Activated T-cell treated with anti-CD3 and anti-CD28 coated beads, Interleukin-2, amount 50 U/mL, for 72 hours (primary cell): ENCODE measurements at places on chromosomes 1 and 21. TPM values are rescaled to one million over a fixed set of nuclear protein-coding genes. Genes with fewer than 3 reads are reported as not detected.
A peak's percentile ranks its signal among the peaks of the same experiment; 100 is the strongest.

Gene CFHR5
- not detected for total RNA-seq

Gene INSRR
- 0.30 TPM for total RNA-seq

Gene PAPPA2
- total RNA-seq, result 3.3 TPM

Gene AMY1C
- total RNA-seq, result not detected

Gene CRYAA
- total RNA-seq, result not detected

Gene FAM163A
- total RNA-seq, result not detected

Gene TCHH
- total RNA-seq, result not detected

Gene CFH
- 2.6 TPM for total RNA-seq

Gene LMX1A
- not detected for total RNA-seq

Gene NES
- not detected for total RNA-seq

Gene LCE4A
- not detected for total RNA-seq

- H3K4me3 ChIP-seq, result peak overlapping the region; percentile 59
- no peak for DNase-seq
- no peak overlapping the region for H3K27ac ChIP-seq
- peaks cover 48% of the 10 kb centered on the region for H3K4me1 ChIP-seq
- no peaks in the 10 kb centered on the region for H3K36me3 ChIP-seq
Measured at GRCh38 chr1:229254910-229255541, 15.9 kb upstream of the RAB4A start.

- H3K27ac ChIP-seq, result no peak overlapping the region
- peaks cover 5% of the 10 kb centered on the region for H3K4me1 ChIP-seq
- no peak overlapping the region for H3K4me3 ChIP-seq
- H3K27me3 ChIP-seq, result peaks cover 36% of the 10 kb centered on the region
- no peaks in the 10 kb centered on the region for H3K36me3 ChIP-seq
Measured at GRCh38 chr1:152347116-152347728, 12.6 kb downstream of the FLG2 start.

DNA sequence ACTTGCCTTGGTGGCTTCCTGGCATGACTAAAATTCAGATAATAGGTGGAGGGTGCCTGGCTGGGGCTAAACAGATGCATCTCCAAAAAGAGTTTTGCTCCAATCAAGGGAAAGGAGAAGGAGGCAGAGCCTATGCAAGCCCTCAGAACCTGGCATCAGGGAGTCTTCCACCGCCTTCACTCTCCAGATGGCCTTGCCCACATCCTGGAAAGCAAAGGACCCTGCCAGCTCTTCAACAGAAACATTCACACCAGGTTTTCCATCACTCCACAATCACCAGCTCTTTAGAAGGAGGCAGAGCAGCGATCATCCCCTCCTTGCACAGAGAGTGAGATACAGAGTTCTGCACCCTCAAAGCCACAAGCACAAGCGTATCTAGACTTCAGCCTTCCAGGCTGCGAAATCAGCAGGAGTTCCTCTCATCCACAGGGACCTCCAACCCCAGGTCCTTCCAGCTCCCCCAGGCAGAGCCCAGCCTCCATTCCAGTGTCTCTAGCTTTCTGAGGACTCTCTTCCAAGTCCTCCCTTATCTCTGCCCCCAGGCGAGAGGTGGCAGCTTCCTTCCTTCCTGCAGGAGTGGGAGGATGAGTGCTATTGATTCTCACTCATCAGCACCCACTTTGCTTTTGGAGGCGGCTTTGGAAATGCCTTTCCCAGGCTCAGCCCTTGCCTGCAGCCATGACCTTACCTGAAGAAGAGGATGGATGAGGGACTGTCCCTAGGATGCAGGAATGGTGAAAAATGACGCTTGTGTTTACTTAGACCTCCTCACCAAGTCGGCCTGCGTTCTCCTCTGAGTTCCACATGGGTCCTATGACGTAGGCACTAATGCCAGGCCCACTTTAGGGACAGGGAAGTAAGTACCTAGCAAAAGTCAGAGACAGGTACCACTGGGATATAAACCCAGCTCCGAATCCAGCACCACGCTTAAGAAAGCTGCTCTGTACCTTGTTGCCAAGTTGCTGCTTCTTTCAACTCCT, 75.4 kb downstream of the RIPK4 start:
- H3K27ac ChIP-seq, result no peak overlapping the region
- H3K4me1 ChIP-seq, result no peaks in the 10 kb centered on the region
- peaks cover 9% of the 10 kb centered on the region for H3K27me3 ChIP-seq
- no peaks in the 10 kb centered on the region for H3K36me3 ChIP-seq

DNA sequence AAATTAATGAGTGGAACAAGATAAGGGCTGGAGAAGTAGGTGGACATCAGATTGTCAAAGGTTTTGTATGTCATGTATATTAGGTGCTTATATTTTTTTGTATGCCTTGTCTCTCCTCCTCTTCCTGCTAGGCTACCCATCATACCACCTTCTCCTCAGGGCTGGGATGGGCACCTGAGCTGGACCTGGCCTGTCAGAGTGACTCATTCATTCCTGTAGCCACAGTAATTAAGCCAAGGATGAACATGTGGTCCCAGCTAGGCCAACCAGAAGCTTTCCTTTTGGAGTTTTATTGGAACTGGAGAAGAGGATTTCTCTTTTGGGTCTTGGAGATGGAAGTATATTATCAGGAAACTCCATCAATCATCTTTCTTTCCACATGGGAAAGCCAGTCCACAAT, 21.2 kb downstream of the PTGS2 start:
- no peaks in the 10 kb centered on the region for H3K4me1 ChIP-seq
- no peak overlapping the region for H3K27ac ChIP-seq
- H3K27me3 ChIP-seq, result peaks cover 5% of the 10 kb centered on the region
- no peaks in the 10 kb centered on the region for H3K36me3 ChIP-seq
- H3K4me3 ChIP-seq, result no peak overlapping the region
- DNase-seq, result no peak

DNA sequence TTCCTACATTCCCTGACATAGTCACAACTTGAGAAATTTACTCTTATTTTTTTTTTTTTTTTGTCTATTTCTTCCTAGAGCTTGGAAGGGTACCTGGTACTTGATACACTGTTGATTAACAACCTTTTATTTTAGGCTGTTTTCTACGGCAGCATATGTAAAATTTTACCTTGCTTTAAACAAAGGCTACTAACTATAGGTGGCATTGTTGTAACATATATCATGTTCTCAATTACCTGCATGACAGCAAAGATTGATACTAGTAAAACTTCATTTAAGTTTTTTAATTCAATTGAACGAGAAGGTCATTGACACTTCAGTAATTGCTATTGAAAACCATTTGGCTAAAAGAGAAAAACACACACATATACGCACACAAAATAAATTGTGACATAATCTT, 238.3 kb upstream of the ESRRG start:
- no peak overlapping the region for H3K27ac ChIP-seq
- H3K36me3 ChIP-seq, result no peaks in the 10 kb centered on the region
- no peaks in the 10 kb centered on the region for H3K27me3 ChIP-seq
- no peak overlapping the region for H3K4me3 ChIP-seq
- DNase-seq, result no peak

- no peak overlapping the region for H3K4me3 ChIP-seq
- peaks cover 6% of the 10 kb centered on the region for H3K27me3 ChIP-seq
- H3K27ac ChIP-seq, result no peak overlapping the region
- no peak for DNase-seq
Measured at GRCh38 chr1:94942171-94943128, 15.5 kb upstream of the CNN3 start.

DNA sequence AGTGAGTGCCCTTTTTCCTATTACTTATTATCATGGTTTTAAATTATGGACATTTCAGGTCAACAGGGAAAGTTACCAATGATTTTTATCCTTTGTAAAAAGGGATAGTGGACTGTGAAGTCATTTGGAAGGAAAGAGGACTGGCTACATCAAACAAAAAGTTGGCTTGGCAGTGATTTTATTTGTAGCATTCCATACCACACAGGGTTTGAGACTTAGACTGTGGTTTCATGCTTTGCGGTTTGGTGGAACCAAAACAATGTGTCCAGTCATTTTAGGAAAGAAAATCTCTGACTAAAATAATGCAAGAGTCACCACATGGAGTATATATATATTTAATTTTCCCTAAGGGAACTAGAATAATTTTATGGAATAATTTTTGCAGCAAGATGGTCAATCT, 239.5 kb downstream of the HMCN1 start:
- H3K36me3 ChIP-seq, result no peaks in the 10 kb centered on the region
- H3K27me3 ChIP-seq, result peaks cover 15% of the 10 kb centered on the region
- no peak overlapping the region for H3K27ac ChIP-seq
- no peak overlapping the region for H3K4me3 ChIP-seq
- no peak for DNase-seq

- no peaks in the 10 kb centered on the region for H3K27me3 ChIP-seq
- no peaks in the 10 kb centered on the region for H3K36me3 ChIP-seq
- H3K4me3 ChIP-seq, result no peak overlapping the region
Measured at GRCh38 chr1:147822292-147822691, 61.9 kb upstream of the GJA5 start.

DNA sequence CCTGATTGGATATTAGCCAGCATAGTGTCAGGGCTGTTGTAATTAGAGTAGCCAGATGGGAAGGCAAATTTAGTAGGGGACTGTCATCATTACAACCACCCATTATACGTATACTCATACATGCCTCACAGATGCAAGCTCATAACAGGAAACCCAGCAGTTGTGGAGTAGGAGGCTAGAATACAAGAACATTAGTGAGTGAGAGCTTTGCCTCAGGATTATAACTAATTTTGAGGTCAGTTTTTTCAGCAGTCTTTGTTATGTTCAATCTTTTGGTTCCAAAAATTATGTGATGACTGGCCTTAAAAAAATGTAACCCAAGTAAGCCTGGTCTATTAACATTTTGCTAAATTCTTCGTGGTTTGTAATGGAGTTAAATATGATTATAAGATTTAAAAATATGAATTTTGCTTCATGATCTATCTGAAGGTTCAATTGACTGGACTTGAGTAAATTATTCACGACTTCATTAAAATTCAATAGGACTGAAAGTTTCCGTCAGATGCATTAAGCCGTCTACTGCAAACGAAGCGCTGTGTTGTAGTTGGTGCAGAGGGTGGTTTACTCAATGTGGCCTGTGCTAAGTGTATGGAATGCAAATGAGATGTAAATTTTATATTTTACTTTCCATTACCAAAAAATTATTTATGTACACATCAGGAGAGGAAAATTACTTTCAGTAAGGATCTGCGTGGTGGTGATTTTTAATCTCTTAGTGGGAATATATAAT, 48.8 kb downstream of the KCNK1 start:
- DNase-seq, result no peak
- H3K27ac ChIP-seq, result no peak overlapping the region
- H3K4me3 ChIP-seq, result no peak overlapping the region
- no peaks in the 10 kb centered on the region for H3K36me3 ChIP-seq

DNA sequence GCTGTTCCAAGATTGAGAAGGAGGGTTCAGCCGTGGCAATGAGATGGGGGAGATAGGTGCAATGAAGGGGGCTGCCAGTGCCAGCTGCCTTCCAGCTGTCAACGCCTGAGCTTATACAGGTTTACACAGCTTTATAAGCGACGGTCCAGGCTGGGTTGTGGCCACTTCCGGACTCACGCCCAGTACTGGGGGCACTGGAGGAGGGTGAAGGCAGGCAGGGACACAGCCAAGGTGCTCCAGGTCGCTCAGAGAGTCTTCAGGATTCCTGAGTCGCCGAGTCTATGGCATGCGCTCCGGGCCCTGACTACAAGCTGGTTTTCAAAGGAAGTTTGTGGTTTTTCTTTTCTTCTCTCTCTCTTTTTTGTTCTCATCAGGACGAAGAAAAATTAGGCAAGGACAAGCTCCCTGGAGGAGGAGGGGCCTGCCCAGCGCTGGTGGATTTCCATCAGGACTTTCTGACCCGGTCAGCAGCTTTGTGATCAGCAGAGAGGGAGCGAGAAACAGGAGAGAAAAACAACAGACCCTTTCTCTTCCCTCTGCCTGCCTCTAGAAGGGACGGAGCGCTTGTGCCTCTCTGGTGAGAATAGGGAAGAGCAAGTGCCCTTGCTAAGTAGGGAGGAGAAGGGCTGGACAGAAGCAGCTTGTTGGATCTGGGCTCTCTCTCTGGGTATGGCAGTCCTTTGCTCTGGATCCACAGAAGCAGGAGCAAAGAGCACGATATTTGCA, at the start of gene MINDY1:
Gene MINDY1 (minus strand): TSS at position 576 of the 726 bp plus-strand sequence. CDS start 4,285 bp downstream, outside the sequence.
- peak within 1 kb of the TSS; percentile 99 for H3K4me3 ChIP-seq
- peaks cover 85% of the 10 kb centered on the region for H3K4me1 ChIP-seq
- peaks cover 5% of the 10 kb centered on the region for H3K36me3 ChIP-seq
- peak; percentile 51 for DNase-seq

- no peak overlapping the region for H3K4me3 ChIP-seq
- no peaks in the 10 kb centered on the region for H3K36me3 ChIP-seq
- no peaks in the 10 kb centered on the region for H3K4me1 ChIP-seq
- no peak overlapping the region for H3K27ac ChIP-seq
- H3K27me3 ChIP-seq, result peaks cover 10% of the 10 kb centered on the region
- DNase-seq, result no peak
Measured at GRCh38 chr1:60904099-60904851, 178.1 kb upstream of the NFIA start.

- no peak for DNase-seq
- no peaks in the 10 kb centered on the region for H3K4me1 ChIP-seq
- H3K36me3 ChIP-seq, result no peaks in the 10 kb centered on the region
- H3K27ac ChIP-seq, result no peak overlapping the region
- no peak overlapping the region for H3K4me3 ChIP-seq
Measured at GRCh38 chr1:226619031-226619430, 70.5 kb downstream of the STUM start.

GRCh38 chr1:71490432-71490831, 409.6 kb upstream of the ZRANB2 start:
- H3K27me3 ChIP-seq, result no peaks in the 10 kb centered on the region
- no peaks in the 10 kb centered on the region for H3K4me1 ChIP-seq
- H3K4me3 ChIP-seq, result no peak overlapping the region

GRCh38 chr1:22799971-22800370, 89.3 kb downstream of the EPHB2 start:
- no peaks in the 10 kb centered on the region for H3K4me1 ChIP-seq
- no peak overlapping the region for H3K27ac ChIP-seq
- no peak overlapping the region for H3K4me3 ChIP-seq

GRCh38 chr1:91555821-91556531, 55.3 kb downstream of the CDC7 start:
- H3K4me1 ChIP-seq, result peaks cover 92% of the 10 kb centered on the region
- H3K4me3 ChIP-seq, result peak overlapping the region; percentile 77
- H3K27me3 ChIP-seq, result no peaks in the 10 kb centered on the region
- H3K36me3 ChIP-seq, result no peaks in the 10 kb centered on the region
- DNase-seq, result peak; percentile 72

DNA sequence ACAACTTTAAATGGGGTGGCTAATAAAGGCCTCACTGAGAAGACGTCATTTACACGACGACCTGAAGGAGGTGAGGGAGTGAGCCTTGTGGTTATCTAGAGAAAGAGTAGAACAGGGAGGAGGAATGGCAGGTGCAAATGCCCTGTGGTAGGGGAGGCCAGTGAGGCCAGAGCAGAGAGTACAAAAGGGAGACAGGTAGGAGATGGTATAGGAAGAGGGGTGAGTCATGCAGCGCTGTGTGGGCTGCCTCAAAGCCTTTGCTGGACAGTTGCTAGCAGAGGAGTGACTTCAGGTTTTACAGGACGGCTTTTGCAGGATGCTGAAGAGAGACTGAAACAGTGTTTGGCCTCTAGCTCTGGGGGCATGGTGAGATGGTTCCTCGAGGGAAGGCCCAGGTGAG, 116.0 kb downstream of the IER5 start:
- no peak for DNase-seq
- no peaks in the 10 kb centered on the region for H3K36me3 ChIP-seq

DNA sequence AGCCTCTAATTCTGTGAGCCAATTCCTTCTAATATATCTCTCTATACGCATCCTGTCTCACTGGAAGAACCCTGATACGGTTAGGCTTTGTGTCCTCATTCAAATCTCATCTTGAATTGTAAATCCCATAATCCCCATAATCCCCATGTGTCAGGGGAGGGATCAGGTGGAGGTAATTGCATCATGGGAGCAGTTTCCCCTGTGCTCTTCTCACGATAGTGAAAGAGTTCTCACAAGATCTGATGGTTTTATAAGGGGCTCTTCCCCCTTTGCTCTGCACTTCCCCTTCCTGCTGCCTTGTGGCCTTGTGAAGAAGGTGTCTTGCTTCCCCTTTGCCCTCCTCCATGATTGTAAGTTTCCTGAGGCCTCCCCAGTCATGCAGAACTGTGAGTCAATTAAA, 116.1 kb downstream of the MRPS6 start:
- peaks cover 14% of the 10 kb centered on the region for H3K36me3 ChIP-seq
- H3K4me1 ChIP-seq, result peaks cover 48% of the 10 kb centered on the region
- H3K27me3 ChIP-seq, result no peaks in the 10 kb centered on the region
- no peak overlapping the region for H3K27ac ChIP-seq
